ENCODE measurements at places on chromosomes 1 and 21.

GRCh38 chr1:61169634-61170033 is 87.3 kb downstream of the NFIA start:
- no peak for DNase-seq

DNA sequence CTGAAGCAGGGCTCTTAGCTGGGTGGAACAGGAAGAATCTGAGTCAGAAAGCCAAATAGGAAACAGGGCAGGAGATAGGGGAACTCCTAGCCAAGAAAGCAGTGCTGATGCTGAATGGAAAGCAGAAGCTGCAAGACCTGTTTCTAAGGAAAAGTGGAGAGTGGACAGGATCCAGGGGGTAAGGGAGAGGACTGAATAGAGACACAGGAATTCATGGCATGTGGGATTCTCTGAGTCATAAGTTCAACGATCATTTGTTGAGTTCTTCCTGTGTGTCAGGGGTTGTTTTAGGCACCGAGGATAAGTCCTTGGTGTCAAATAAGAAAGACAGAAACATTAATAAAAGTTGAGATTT is 153.8 kb upstream of the FGGY start:
- DNase-seq, result peak; percentile 63

- no peak for DNase-seq
These were observed at the start of gene TMPRSS15 for GRCh38 chr21:18403735-18404450. TSS of gene TMPRSS15 (minus strand) at chr21:18403785. CDS start at chr21:18403622, 163 bp downstream.

GRCh38 chr1:53738205-53739108 is 507 bp downstream of the GLIS1 start:
- peak; percentile 69 for DNase-seq

GRCh38 chr1:25134801-25135461 is 97.4 kb downstream of the SYF2 start:
- no peak for DNase-seq

DNA sequence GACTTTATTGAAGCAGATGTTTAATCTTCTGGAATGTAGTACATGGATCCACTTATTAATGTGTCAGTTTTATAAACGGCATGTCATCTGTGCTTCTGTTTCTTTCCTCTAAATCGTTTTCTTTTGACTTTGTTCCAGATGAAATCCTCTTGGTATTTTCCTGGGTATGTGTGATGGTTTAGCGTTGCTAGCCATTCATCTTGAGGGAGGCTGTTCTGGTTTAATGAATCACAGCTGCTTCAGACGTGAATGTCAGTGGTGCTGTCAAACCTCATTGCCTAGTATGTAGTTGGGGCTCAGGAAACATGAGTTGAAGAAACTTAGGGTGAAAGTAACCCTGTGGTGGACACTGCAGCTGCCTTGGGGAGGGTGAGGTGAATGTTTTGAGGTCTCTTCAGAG is 33.2 kb downstream of the KCNK1 start:
- no peak for DNase-seq

GRCh38 chr1:236394879-236395229 is 768 bp downstream of the EDARADD start:
- peak; percentile 59 for DNase-seq

- DNase-seq, result peak; percentile 63
These were observed 3.5 kb upstream of the KRTAP27-1 start for GRCh38 chr21:30340714-30341573.

DNA sequence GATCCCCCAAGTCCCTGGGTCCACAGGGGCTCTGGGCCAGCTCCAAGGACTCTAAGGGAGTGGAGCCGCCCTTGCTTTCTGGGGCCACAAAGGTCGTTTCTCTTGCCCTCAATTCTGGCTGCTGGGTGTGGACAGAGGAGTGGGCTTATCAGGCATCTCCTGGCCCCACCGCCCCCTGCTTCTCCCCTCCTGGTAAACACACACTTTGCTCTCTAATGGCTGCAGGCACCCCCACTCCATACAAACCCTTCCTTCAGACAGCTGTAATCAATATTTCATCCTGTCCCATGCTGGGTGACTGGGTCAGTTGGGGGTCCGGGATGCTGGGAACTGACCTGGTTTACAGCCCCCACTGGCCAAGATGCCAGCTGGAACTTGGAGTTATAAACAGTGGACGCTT is 67.5 kb downstream of the PRDM16 start:
- DNase-seq, result no peak

DNA sequence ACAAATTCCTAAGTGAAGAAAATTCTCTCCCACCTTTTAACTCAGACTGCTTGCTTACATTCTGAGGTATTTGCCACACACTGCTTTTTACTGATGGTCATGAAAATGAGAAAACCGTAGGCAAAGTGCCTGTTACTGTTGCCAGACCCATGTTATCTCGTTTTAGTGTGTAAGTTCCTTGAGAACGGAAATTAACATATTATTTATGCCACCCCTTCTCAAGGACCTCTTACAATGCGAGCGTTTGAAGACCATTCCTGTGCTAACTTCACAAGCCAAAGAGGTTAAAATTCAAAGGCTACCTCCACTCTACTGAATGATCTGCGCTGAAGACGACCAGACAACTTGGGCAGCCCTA is 509 bp downstream of the NVL start:
- DNase-seq, result no peak

DNA sequence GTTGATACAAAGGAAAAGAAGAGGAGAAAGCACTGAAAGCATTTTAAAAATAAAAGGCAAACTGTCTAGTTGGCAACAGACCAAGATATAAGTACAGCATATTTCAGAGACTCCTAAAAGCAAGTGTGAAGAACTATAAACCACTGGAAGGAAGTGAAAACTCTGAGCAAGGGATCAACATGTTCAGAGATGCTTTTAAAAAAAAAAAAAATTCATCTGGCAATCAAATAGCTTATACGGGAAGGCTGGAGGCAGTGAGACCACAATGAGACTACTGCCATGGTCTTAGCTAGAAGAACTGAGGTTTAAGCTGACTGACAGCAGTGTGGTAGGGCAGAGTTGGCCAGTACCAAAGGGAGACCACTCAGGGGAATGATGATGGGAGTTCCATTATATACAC is 124.3 kb downstream of the VAV3 start:
- no peak for DNase-seq

DNA sequence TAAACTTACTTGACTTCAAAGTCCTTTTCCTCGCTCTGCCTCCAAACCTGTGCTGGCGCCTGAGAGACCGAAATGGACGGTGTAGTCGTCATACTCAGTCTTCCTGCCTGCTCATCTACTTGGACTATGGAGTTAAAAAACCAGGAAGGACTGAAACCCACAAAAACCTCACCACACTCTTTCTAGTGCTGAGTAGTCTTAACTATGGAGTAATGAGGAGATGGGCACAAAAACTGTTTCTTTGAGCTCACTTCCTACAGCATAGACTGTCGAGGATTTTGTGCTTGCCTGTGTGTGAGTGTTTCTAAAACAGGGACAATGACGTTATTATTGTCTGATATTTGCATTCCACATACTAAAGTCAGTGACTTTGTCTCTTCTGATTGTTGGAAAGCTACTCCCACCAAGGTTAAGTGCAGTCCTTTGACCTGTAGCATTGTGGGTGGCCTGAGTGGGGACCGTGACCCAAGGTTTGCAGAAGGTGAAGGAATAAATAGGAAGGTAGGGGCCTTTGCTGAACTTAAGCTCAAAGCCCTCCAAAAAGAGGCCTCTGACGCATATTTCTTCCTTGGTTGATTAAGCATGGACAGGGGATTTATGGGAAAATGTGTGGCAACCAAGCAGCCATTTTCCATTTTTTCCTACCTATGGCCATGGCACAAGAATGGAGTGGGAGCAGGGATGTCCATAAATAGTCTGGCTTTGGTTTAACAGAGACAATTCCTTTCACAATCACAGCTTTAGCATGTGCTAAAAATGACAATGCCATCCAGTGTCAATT is 109.6 kb downstream of the ZBTB18 start:
- no peak for DNase-seq

DNA sequence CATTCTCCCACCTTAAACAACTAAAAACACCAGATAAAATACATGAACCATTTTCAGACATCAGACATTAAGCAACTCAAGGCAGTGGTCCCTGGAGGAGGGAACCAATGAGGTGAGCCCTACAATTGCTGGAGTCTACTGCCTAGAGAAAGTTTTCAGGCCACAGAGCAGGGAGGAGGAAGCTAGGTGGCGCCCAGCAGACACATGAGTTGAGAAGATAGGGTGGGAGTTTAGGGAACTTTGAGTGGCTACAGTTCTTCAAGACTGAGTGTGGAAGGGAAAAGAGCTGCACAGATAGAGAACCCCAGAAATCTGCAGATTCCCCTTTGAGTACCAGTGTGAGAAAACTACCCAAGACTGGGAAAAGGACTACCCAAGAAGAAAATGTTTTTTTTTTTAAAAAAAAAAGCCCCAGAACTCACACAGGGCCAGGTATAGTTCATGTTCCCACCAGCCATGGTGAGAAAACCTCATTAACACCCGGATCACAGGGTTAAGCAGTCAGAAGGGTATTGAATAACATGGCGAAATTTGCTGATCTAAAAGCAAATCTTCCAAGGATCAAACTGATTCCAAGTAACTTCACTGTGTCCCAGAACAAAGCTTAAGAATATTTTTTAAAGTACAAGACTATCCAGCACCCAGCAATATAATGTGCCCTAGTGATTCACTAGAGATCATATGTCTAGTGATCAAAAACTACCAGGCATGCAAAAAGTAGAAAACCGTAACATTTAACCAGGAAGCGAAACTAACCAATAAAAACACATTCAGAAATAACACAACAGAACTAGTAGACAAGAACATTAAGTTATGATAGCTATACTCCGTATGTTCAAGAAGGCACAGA is 12.0 kb downstream of the ALDH9A1 start:
- DNase-seq, result no peak

DNA sequence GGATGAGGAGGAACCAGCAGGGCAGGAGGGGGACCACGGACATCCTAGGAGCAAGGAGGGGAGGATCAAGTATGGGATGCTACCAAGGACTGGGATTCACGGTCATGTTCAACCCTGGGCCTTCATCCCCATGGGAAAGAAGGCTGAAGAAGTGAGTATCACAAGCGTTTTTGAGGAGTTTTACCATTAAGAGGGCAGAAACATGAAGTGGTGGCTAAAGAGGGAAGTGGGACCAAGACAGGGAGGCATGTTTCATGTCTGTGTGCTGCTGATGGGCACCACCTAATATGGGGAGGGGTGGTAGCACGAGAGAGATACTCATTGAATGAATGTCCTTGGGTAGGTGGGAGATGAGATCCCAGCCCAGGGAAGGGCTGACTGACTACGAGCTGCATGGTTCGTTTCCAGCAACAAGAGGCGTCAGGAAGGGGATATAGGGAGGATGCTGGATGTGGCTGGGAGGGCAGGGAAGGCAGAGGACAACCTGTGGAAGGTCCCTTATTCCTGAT is 11.3 kb upstream of the LSS start:
- DNase-seq, result no peak

- DNase-seq, result no peak
These were observed 33.1 kb downstream of the MAP3K7CL start for GRCh38 chr21:29163341-29164115.

- no peak for DNase-seq
These were observed 15.4 kb upstream of the PHACTR4 start for GRCh38 chr1:28354121-28354520.

DNA sequence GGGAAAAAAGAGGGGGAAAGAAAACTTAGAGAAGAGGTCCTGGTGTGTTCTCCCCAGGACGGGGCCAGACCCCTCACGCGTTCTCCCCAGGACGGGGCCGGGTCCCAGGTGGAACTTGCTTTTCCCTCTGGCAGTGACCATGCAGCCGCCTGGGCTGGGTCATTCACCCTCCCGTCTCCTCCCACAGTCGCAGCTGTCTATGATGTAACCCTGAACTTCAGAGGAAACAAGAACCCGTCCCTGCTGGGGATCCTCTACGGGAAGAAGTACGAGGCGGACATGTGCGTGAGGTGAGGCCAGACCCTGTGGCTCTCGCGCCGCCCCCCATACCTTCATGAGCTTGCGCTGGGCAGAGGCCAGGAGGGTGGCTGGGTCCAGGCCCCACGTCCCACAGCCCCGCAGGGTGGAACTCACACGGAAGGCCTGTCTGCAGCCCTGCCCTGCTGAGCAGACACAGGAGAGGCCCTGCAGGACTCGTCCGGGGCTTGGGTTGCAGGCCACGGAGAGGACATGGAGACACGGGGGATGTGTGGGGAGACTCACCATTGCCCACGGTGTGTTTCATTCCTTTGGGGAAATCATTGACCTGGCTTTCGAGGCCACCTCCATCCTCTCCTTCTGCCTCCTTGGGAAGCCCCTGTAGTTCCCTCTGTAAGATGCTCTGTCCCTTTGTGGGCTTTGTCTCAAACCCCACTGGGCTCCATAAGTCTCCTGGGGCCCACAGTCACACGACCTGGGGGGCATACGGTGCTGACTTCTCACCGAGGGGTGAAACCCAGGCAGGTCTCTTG is 40.7 kb upstream of the TRAPPC10 start:
- no peak for DNase-seq

- no peak for DNase-seq
These were observed 25.4 kb upstream of the TENT5B start for GRCh38 chr1:27038020-27038419.

DNA sequence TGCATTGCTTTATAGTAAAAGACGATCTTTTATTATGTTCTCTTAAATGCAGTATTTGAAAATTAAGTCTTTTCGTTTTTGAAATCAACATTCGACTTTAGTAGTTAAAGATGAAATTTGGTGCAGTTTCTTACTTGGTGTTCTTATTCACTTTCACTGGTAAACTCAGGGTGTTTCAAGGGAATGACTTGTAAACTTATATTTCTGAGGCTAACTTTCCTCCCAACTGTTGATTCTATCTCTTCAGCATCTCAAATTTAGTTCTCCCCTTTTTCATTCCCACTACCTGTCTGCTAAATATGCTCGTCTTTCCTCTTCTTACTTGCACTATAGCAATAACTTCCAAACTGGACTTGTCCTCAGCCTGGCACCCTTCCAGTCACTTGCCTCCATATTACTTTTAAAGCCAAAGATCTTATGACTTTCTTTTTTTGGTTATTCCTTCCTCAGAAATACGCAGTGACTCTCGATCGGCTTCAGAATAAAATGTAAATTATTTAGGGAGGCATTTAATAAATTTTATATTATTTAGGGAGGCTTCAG is 988 bp downstream of the SLC35A3 start:
- DNase-seq, result no peak

GRCh38 chr1:115676498-115677181 is 34.9 kb downstream of the VANGL1 start:
- no peak for DNase-seq

GRCh38 chr1:223133306-223133823 is 9.7 kb downstream of the TLR5 start:
- peak; percentile 71 for DNase-seq

- DNase-seq, result no peak
These were observed 5.2 kb upstream of the MARCKSL1 start for GRCh38 chr1:32341186-32341757.

GRCh38 chr1:3500265-3500835 is 45.9 kb downstream of the ARHGEF16 start:
- peak; percentile 50 for DNase-seq

- no peak for DNase-seq
These were observed 5.3 kb upstream of the GSTM4 start for GRCh38 chr1:109650609-109651008.

Measured in DMS53 (cell line).